Endothelial cell (in vitro differentiated cells): ENCODE measurements at places on chromosomes 2 and 18.
A peak's percentile ranks its signal among the peaks of the same experiment; 100 is the strongest.

DNA sequence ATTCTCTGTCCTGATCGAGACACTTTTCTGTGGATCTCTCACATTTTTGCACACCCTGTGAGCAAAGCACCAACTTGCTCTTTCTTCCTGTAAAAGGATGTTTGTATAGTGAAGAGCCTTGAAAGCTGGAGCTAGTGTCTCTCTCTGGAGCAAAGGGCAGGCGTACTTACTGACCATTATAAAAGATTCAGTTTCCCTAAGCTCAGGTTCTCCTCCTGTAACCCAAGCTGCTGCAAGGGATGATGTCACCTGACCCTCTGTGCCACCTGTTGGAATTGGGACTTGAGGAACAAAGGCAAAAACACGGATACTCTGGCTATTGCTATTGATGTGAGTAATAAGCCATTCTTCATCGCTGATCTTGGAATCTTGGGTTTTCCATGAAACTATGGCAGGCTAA lies 52.6 kb upstream of the NEMP2 start:
- H3K27ac ChIP-seq, result no peak overlapping the region
- no peaks in the 10 kb centered on the region for H3K36me3 ChIP-seq
- H3K4me1 ChIP-seq, result no peaks in the 10 kb centered on the region
- H3K4me3 ChIP-seq, result no peak overlapping the region

GRCh38 chr2:37026050-37026449 lies 58.1 kb downstream of the HEATR5B start:
- H3K4me1 ChIP-seq, result no peaks in the 10 kb centered on the region
- no peaks in the 10 kb centered on the region for H3K27me3 ChIP-seq
- no peak overlapping the region for H3K27ac ChIP-seq
- H3K36me3 ChIP-seq, result peaks cover 15% of the 10 kb centered on the region
- no peak overlapping the region for H3K4me3 ChIP-seq

GRCh38 chr2:205148755-205149154 lies 533.5 kb upstream of the NRP2 start:
- H3K27me3 ChIP-seq, result peaks cover 1% of the 10 kb centered on the region
- no peaks in the 10 kb centered on the region for H3K36me3 ChIP-seq
- no peak overlapping the region for H3K4me3 ChIP-seq
- no peak overlapping the region for H3K27ac ChIP-seq
- no peak for DNase-seq

- H3K27ac ChIP-seq, result peak overlapping the region; percentile 6
- peaks cover 3% of the 10 kb centered on the region for H3K36me3 ChIP-seq
- no peak overlapping the region for H3K4me3 ChIP-seq
- no peak for DNase-seq
Observed at GRCh38 chr18:24923138-24923537, 428.8 kb downstream of the ZNF521 start.

GRCh38 chr2:64157792-64158191 lies 13.6 kb upstream of the PELI1 start:
- no peaks in the 10 kb centered on the region for H3K27me3 ChIP-seq
- no peaks in the 10 kb centered on the region for H3K4me1 ChIP-seq
- H3K36me3 ChIP-seq, result no peaks in the 10 kb centered on the region
- no peak overlapping the region for H3K4me3 ChIP-seq
- DNase-seq, result no peak

DNA sequence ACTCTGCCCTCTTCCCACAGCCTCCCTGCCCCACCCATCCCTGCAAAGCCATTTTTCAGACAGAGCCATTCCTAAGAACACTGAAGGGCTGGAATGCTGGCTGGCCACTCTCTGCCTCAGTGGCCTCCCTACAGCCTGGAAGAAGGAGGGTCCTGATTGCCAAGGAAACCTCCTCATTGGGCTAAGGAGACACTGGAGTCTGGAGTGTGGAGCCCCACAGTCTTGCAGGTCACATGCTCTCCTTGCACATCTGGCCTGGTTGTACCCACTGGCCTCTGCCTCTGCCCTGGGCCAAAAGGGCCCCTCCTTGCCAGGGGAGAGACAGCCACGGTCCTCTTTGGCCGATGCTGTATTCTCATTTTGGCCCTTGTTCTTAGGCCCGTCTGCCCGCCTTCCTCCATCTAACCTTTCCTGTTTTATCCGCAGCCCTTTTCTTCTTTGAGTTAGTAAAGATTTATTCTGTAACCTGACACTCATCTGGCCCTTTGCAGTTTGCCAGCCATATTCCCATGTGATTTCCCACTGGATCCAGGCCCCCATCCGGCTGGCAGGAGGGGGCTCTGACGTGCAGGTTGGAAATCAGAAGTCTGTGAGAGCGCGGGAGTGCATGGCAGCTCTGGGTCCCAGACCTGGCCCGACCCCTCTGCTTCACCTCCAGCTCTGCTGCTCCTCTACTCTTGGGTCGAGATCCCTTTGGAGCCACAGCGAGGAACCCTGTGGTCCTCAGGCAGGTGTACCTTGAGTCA lies 11.0 kb upstream of the CATIP start:
- no peak overlapping the region for H3K27ac ChIP-seq
- H3K4me1 ChIP-seq, result peaks cover 4% of the 10 kb centered on the region
- H3K36me3 ChIP-seq, result peaks cover 10% of the 10 kb centered on the region
- H3K4me3 ChIP-seq, result peak overlapping the region; percentile 53
- DNase-seq, result no peak
- peaks cover 14% of the 10 kb centered on the region for H3K27me3 ChIP-seq

GRCh38 chr18:46335534-46336101 lies 231.4 kb downstream of the HAUS1 start:
- DNase-seq, result no peak
- peak overlapping the region; percentile 96 for H3K4me3 ChIP-seq
- no peak overlapping the region for H3K27ac ChIP-seq
- H3K36me3 ChIP-seq, result peaks cover 5% of the 10 kb centered on the region
- H3K4me1 ChIP-seq, result peaks cover 36% of the 10 kb centered on the region

DNA sequence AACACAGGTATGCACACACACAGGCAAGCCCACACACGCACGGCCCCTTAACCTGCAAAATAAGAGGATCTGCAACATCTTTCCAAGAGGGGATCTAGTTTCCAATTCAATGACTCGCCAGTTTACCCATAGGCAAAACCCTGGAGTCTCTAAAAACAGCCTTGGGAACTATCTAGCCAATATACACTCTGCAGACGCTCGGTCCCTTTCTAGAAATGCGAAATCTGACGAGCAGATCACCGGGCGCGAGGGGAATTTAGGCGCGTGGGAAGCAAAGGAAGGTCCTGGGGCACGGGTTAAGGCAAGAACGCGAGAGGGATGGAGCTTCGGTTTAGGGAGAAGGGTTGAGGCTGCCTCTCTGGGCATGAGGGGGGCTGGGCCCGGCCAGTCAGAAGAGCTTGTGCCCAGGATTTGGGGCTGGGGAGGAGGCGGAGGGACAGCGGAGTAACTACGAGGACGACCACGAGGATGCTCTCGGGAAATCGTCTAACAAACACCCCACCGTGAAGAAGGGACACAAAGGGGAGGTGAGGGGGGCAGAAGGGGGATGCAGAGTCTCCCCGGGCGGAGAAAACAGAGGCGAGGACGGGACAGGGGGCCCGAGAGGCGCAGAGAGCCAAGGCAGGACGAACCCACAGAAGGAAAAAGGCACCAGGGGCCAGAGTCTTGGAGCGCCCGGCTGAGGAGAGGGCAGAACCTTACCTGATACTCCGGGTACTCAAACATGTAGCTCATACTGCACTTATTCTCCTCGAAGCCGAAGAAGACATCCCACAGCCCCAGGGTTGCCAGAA lies 542 bp downstream of the PGAP1 start:
- H3K4me3 ChIP-seq, result peak overlapping the region; percentile 99
- peaks cover 25% of the 10 kb centered on the region for H3K4me1 ChIP-seq
- peak overlapping the region; percentile 83 for H3K27ac ChIP-seq
- DNase-seq, result peak; percentile 25
- peaks cover 6% of the 10 kb centered on the region for H3K27me3 ChIP-seq

DNA sequence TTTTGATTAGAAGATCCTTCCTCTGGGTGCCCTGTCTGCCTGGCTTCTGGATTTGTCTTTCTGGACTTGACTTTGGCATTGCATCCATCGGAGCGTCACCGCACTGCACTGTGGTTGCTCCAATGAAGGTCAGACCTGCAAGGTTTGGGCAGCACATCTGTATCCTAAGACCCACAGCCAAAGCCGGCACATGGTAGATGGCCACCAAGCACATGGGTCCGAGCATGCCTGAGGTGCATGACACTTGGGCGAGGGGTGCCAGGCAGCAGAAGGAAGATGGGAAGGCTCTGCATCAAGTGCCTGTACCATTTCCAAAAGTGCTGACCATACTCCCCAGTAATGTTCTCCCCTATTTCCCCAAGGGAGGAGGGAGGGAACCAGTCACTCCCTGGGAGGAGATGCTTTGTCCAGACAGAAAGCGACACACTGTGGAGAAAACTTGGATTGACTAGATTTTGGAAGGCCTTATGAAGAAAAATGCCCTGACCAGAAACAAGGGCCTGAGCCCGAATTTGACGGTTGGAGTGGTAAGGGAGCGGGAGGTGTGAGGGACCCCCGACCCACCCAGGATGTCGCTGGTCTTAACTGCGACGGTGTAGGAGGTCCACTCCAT lies 149.9 kb downstream of the LOXHD1 start:
- H3K4me3 ChIP-seq, result no peak overlapping the region
- no peak overlapping the region for H3K27ac ChIP-seq
- H3K36me3 ChIP-seq, result no peaks in the 10 kb centered on the region
- no peak for DNase-seq
- no peaks in the 10 kb centered on the region for H3K4me1 ChIP-seq

DNA sequence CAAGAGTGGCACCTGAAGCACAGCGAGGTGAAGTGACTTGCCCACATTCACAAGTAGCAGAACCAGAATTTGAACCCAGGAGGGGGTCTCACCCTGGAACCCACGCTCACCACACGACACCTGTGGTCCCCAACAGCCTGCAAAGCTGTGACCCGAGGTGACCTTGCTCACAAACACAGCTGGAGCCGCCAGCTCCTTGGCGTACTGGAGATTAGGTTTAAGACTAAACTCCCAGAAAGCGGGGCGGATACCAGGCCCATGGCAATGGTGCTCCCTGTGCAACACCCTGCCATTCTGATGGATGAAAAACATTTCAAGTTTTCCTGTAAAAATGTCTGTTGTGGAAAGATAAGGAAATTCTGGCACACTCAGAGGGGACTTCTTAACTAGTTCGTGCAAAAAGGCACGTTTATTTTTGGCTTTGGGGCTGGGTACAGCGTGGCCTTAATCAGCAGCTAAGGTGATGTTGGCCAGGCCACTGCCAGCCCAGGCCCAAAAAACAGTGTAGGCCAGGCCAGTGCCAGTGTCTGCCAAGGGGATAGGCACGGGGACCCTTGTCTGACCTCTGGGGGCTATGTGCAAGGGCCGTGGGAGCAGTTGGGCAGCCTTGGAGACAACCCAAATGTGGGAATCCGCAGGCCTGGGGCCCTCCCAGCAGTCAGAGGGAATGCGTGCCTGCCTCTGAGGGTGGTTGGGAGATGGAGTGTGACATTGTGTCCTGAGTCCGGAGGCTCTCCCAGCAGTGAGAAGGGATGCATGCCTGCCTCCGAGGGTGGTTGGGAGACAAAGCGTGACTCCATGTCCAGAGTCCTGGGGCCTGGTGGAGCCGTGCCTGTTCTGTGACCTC lies 185.0 kb upstream of the HS6ST1 start:
- H3K4me3 ChIP-seq, result no peak overlapping the region
- peaks cover 7% of the 10 kb centered on the region for H3K27me3 ChIP-seq
- no peak for DNase-seq

DNA sequence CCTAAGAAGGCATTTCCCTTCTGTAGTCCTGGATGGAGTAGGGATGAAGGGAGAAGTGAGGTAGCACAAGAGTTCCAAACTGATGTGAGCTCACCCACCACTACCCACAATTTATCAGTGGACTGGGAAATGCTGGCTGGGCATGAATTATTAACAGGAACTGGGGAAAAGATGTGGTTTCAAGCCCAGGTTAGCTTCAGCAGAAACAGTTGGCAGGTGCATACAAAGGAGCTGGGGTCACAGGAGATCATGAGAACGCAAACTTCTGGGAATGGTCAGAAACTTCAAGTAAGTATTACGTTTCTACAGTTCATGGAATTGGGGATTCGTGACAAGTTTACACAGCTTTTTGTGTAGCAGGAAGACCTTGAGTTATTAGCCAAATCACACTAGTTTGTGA lies 5.4 kb downstream of the CCDC141 start:
- DNase-seq, result no peak
- H3K4me3 ChIP-seq, result no peak overlapping the region
- no peak overlapping the region for H3K27ac ChIP-seq
- H3K4me1 ChIP-seq, result peaks cover 9% of the 10 kb centered on the region

- DNase-seq, result no peak
- H3K4me1 ChIP-seq, result no peaks in the 10 kb centered on the region
- no peak overlapping the region for H3K27ac ChIP-seq
- peaks cover 2% of the 10 kb centered on the region for H3K27me3 ChIP-seq
- H3K36me3 ChIP-seq, result no peaks in the 10 kb centered on the region
- no peak overlapping the region for H3K4me3 ChIP-seq
Observed at GRCh38 chr2:127434515-127434914, 16.3 kb downstream of the PROC start.

- H3K4me3 ChIP-seq, result no peak overlapping the region
- no peak overlapping the region for H3K27ac ChIP-seq
- no peak for DNase-seq
- H3K4me1 ChIP-seq, result no peaks in the 10 kb centered on the region
- H3K36me3 ChIP-seq, result peaks cover 13% of the 10 kb centered on the region
Observed at GRCh38 chr2:201465524-201465971, 14.0 kb downstream of the STRADB start.

GRCh38 chr2:108616751-108617161 lies 82.5 kb downstream of the LIMS1 start:
- H3K36me3 ChIP-seq, result peaks cover 4% of the 10 kb centered on the region
- no peak overlapping the region for H3K4me3 ChIP-seq
- no peak for DNase-seq
- peaks cover 74% of the 10 kb centered on the region for H3K4me1 ChIP-seq
- peaks cover 13% of the 10 kb centered on the region for H3K27me3 ChIP-seq
- H3K27ac ChIP-seq, result no peak overlapping the region

- DNase-seq, result no peak
- H3K36me3 ChIP-seq, result peaks cover 16% of the 10 kb centered on the region
- H3K4me3 ChIP-seq, result no peak overlapping the region
Observed at GRCh38 chr2:133894429-133894828, 326.2 kb upstream of the NCKAP5 start.

GRCh38 chr18:76881744-76882143 lies 59.4 kb downstream of the ZNF236 start:
- peak overlapping the region; percentile 33 for H3K4me3 ChIP-seq
- H3K36me3 ChIP-seq, result peaks cover 14% of the 10 kb centered on the region
- no peak for DNase-seq
- peak overlapping the region; percentile 49 for H3K27ac ChIP-seq
- peaks cover 15% of the 10 kb centered on the region for H3K4me1 ChIP-seq

- H3K36me3 ChIP-seq, result no peaks in the 10 kb centered on the region
- H3K4me1 ChIP-seq, result no peaks in the 10 kb centered on the region
- no peak for DNase-seq
- H3K4me3 ChIP-seq, result no peak overlapping the region
Observed at GRCh38 chr18:40752316-40752715, 1202.7 kb upstream of the PIK3C3 start.

GRCh38 chr2:140643761-140644187 lies 1487.0 kb downstream of the LRP1B start:
- H3K4me3 ChIP-seq, result no peak overlapping the region
- no peak overlapping the region for H3K27ac ChIP-seq
- no peak for DNase-seq

- peaks cover 11% of the 10 kb centered on the region for H3K4me1 ChIP-seq
- H3K36me3 ChIP-seq, result no peaks in the 10 kb centered on the region
- peaks cover 9% of the 10 kb centered on the region for H3K27me3 ChIP-seq
- H3K4me3 ChIP-seq, result no peak overlapping the region
- DNase-seq, result no peak
Observed at GRCh38 chr2:85222792-85223191, 89.6 kb downstream of the TCF7L1 start.
